Stimulated activated memory B cell treated with anti-CD40 and anti-IgM and Interleukin-4, amounts not matched to agents 10 μg/mL and 1 μg/mL and 100 μg/mL, for 72 hours (primary cell): ENCODE measurements at places on chromosomes 1 and 21.

DNA sequence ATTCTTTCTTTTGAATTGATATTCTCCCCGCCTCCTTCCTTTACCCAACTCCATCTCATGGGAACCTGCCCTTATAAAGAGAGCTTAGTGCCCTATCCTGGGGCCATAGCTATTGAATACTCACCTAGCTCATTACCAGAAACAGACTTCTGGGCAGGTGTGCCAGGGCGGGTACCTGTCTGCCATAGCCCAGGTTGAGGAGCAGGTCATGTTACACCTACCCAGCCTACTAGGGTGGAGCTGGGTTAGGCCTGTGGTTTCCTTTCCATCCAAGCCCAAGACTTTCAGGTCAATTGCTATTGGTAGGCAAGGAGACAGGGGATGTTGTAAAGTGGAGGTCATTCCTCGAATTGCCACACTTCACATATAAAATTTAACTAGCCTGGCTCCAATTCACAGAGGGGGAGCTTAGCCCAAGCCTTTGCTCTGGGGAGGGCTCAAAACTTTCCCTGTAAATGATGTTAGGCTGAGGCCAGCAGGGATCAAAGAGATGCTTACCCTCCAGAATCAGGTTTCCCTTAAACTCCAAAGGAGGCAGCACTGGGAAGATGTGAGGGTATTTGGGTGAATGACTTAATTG lies 87.1 kb upstream of the IPO9 start:
- ATAC-seq: no peak

- no peak for ATAC-seq
Measured at GRCh38 chr1:117587499-117588356, 18.1 kb upstream of the TENT5C start.

DNA sequence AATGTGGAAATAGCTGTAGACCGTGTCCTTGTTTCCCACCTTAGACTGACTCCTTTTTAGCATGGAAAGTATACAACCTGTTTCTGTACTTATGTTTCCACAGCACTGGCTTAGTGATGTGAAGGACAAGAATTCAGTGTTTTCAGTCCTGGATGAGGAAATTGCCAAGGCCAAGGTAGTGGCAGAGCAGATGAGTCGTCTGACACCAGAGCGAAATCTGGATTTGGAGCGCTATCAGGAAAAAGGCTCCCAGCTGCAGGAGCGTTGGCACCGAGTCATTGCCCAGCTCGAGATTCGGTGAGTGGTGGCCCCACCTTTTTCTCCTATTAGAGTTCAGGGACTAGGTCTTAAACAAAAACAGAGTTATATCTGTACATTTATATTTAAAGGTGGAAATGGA lies 112.6 kb downstream of the MACF1 start:
- ATAC-seq: no peak

DNA sequence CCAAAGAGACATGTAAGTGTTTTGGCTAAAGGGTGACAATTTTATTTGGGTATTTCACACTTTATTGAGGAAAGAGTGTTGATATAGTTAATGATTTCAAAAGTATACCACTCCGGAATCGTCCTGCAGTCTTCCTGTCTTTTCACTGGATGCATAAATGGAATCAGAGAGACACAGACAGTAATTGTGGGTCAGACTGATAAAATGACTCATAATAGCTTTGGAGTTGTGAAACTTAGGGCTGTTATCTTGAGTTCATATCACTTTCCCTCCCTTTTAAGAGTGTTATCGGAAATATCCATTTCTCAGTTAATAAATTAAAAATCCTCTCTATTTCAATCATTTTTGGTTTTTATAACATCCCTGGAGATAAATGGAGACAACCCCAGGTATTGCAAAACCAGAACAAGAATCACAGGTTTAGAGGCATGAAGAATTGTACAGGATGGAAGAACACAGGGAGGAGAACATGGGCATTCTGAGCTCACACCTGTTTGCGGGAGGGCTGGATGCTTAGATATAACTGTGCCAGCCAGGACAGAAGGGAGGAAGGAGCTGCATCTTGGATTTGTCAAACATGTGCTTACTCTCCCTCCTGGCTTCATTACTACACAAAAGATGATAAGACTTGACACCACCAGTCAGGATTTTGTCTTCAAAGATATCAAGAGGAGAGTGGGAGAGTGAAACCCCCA lies 185.4 kb downstream of the LMO4 start:
- ATAC-seq: no peak

- no peak for ATAC-seq
Measured at GRCh38 chr1:186438567-186438966, 22.3 kb downstream of the PDC start.

DNA sequence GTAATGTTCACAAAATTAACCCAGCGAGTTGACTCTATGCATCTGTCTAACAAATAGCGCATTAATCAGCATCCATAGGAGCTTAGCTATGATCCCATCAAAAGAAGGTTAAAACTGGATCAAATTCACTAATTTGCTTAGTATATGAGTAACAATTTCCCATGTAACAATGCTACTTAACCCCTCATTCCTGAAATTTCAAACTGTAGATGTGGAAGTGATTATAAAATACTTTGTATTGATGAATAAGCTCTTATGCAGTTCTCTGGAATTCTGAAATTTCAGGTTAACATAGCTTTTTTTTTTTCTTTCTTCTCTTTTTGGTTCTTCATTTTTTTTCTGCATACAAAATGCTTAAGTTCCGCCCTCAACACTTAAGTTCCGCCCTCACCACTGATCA lies 1272.7 kb downstream of the KCNT2 start:
- no peak for ATAC-seq

GRCh38 chr21:36688324-36688723 lies 10.6 kb upstream of the SIM2 start:
- no peak for ATAC-seq

GRCh38 chr1:167462341-167462740 lies 56.0 kb downstream of the CD247 start:
- no peak for ATAC-seq
